Hematopoietic multipotent progenitor cell treated with erythropoietin and hydrocortisone succinate and interleukin-3 and kit ligand, for 15 days (in vitro differentiated cells): ENCODE measurements at places on chromosomes 3 and 15.
A peak's percentile ranks its signal among the peaks of the same experiment; 100 is the strongest.

GRCh38 chr3:183449391-183449790, 21.0 kb upstream of the MCF2L2 start:
- no peak for DNase-seq

- no peak for DNase-seq
These were observed 55.6 kb downstream of the SLC6A6 start for GRCh38 chr3:14457999-14458398.

- no peak for DNase-seq
These were observed 198.2 kb upstream of the UBE2E2 start for GRCh38 chr3:23004971-23005370.

DNA sequence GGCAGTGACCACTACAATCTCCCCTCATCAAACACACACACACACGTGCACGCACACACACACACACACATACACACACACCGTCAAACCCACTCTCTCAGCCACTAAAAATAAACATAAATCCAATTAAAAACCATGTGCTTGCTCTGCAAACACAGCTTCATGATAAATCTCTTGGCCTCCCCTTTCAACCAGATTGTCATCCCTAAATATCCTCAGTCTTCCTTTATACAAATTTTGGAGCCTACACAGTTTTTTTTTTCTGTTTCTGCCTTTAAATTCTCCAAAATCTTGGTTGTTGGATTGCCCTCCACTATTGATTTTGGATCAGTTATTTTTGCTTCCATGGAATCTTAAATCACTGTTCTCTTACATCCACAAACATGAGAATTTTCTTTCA, 245.6 kb downstream of the SATB1 start:
- DNase-seq, result no peak

- DNase-seq, result no peak
These were observed 50.7 kb upstream of the IGF1R start for GRCh38 chr15:98597666-98598065.

DNA sequence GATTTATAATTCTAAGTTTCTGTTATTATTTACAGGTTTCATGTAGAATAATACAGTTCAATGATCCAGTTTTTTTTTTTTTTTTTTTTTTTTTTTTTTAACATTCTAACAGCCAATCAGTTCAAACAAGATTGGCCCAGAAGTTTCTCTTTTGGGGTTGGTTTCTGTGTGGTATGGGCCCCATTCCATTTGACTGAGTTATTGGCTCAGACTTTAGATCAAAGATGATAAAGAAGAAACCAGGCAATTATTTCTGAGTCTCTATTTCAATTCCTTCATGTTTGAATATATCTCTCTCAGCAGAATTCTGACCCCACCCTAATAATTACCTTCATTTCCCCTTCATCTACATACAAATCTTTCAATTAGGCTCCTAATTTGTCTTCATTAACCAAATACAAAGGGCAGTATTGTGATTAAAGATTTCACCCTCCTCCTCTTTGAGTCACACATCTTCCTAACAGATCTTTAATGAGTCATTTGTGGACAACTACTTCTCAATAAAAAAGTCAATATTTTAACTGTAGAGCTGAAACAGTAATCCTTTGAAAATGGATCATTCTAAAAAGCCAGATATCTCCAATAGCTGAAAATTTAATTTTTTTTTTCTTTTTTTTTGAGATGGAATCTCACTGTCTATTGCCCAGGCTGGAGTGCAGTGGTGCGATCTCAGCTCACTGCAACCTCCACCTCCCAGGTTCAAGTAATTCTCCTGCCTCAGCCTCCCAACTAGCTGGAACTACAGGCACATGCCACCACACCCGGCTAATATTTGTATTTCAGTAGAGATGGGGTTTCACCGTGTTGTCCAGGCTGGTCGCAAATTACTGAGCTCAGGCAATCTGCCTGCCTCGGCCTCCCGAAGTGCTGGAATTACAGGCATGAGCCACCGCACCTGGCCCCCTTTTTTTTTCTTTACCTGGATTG, 878.8 kb downstream of the NAALADL2 start:
- no peak for DNase-seq

DNA sequence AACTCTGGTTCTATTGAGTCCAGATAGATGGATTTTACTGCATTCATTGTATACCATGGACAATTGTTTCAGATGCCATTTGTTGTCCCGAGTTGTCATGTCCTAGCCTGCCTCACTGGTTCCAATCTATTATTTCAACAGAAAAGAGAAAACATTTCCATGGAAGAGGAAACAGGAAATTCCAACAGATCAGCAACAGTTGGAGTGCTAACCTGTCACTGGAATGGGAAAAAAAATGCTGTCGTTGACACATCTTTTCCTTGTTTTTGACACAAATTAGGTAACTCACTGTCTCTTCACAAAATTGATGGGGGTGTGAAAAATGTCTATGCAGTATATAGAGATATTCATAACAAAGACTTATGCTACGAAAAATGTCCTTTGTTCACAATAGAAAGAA, 432.0 kb upstream of the TBL1XR1 start:
- no peak for DNase-seq

DNA sequence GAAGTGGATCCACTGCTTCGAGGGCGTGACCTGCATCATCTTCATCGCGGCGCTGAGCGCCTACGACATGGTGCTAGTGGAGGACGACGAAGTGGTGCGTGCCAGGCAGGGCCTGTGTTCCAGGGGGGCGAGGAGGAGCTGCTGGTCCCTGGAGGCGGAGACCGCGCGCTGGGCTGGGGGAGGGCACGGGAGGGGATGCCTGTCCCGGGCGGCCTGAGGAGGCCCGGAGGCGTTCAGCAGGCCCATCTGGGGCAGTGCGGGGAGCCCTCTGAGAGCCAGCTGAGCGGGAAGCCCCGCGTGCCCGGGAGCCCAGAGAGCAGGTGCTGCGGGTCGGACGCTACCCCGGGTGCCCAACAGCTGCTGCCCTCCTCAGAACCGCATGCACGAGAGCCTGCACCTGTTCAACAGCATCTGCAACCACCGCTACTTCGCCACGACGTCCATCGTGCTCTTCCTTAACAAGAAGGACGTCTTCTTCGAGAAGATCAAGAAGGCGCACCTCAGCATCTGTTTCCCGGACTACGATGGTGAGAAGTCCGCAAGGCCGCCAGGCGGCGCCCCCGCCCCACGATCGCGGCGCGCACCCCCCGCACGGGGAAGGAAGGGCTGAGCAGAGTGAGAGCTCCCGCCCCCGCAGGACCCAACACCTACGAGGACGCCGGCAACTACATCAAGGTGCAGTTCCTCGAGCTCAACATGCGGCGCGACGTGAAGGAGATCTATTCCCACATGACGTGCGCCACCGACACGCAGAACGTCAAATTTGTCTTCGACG, 2.9 kb downstream of the GNAT1 start:
- DNase-seq, result peak; percentile 43

DNA sequence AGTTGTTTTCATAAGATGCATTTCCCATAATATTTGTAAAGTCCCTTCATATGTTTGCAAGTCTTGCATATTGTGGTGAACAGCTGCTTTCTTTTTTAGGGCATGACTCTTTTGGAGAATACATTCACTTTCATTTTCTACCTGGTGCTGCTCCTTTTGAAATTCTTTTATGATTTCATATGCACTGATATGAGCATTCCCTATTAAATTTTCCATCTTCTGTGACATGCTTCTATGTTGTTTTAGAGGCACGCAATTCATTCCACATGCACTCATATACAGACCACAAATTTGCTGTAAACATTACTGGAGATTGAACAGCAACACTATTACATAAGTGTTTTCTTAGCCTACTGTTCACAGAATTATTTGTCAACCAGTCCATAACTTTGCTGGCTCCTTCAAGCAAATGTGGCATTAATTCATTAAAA, 92.8 kb upstream of the TNFSF10 start:
- DNase-seq, result no peak

GRCh38 chr3:55297706-55298105, 189.4 kb downstream of the WNT5A start:
- DNase-seq, result no peak

GRCh38 chr3:123880998-123881561, 3.1 kb downstream of the MYLK start:
- DNase-seq, result no peak

GRCh38 chr3:16462679-16463078, 50.8 kb downstream of the RFTN1 start:
- no peak for DNase-seq

GRCh38 chr15:64532521-64533315, 72.3 kb downstream of the ZNF609 start:
- DNase-seq, result no peak

DNA sequence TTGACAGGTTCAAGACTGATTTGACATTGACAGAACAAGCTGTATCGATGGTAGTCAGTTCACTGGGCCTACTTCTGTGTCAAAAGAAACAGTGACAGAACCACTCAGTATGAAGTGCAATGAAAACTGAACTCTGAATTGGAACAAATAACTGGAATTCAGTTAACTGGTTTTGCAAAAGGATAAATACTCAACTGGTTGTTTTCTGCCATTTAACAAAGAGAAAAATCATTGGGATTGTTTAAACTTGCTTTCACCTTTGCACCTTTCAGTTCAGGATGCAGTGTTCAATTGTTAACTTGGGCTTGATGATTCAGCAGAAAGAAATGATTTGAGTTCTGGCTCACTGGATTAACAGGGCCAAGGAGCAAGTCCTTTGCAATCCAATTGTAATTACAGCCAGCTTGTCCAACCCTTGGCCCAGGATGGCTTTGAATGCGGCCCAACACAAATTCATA, 4.9 kb downstream of the BTD start:
- no peak for DNase-seq

GRCh38 chr15:100934726-100935125, 15.6 kb downstream of the LRRK1 start:
- no peak for DNase-seq

GRCh38 chr15:90184119-90184785, 16.9 kb upstream of the SEMA4B start:
- DNase-seq, result peak; percentile 90

- DNase-seq, result no peak
These were observed 173.5 kb downstream of the TNIK start for GRCh38 chr3:171286580-171287249.

GRCh38 chr15:31024330-31024729, 32.9 kb upstream of the MTMR10 start:
- no peak for DNase-seq

- no peak for DNase-seq
These were observed 60.8 kb upstream of the UMPS start for GRCh38 chr3:124669470-124669869.

GRCh38 chr3:25448750-25449692, 21.0 kb downstream of the RARB start:
- DNase-seq, result no peak

DNA sequence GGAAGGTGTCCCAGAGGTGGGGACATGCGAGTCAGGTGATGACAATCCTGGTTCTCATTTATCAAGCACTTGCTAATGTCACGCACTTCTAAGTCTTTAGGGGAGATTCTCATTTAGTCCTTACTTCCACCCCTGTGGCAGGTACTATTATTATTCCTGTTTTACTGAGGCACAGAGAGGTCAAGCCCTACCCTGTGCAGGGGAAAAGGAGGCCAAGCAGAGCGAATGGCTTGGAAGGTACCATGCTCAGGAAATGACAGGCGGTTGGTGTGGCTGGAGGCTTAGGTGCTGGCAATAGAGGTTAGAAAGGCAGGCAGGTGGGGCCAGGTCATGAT, 268.9 kb downstream of the UACA start:
- no peak for DNase-seq

- no peak for DNase-seq
These were observed 6.1 kb downstream of the ANP32A start for GRCh38 chr15:68814596-68814995.

DNA sequence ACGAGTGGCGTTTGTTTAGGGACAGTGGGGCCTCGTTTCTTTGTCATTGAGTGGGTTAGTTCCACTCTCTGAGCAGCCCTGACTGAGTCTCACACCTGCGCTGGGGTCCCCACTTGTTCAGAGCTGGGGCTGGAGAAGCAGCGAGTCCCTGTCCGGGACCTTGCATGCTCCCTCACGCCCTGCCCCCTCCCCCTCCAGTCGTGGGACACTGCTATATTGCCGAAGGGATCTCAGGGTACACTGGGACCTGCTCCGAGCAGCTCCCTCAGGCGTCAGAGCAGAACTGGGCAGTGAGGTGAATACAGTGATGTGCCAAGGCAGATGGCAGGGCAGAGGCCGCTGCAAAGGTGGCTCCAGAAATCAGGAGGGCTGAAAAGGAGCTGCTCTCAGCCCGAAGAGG, 59.9 kb upstream of the KLF13 start:
- DNase-seq, result no peak

GRCh38 chr3:14423197-14423743, 20.9 kb downstream of the SLC6A6 start:
- DNase-seq, result no peak

DNA sequence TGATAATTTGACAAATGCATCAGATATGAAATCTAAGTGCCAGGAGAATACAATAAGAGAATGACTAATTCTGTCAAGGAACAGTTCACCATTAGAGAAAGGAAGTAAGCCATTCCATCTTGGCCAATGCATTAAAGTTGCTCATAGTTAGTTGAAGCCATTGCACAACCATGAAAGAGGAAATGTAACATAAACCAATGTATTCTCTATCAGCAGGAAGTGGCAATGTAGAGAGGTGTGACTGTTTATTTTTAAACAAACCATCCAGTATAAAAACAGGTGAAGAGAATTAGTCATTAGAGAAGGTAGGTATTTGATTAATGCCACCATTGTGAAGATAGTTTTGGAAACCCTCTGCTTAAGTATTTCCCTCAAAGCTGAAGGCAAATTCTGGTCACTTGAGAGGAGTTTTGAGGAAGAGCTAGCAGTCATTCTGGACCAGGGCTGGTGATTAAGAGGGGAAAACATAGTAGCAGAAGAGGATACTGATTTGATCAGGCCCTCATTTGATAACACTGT, 10.7 kb upstream of the ANXA2 start:
- no peak for DNase-seq

- DNase-seq, result no peak
These were observed 995.3 kb downstream of the OTOL1 start for GRCh38 chr3:162491952-162492351.

DNA sequence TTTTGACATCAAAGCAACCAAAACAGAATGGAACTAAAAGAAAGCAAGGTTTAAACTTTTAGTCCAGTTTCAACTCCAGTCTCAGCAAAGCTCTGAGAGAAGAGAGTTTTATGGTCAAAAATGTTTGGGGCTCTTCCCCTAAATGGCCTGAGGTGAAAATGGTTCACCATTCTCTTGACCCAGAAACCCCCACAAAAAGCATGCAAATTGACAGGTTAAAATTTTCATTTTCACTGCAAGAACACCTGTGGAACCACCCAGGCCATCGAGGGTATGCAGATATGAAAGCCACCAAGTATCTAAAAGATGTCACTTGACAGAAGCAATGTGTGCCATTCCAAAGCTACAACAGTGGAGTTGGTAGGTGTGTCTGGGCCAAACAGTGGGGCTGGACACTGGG, 195.0 kb downstream of the MAGI1 start:
- DNase-seq, result no peak

DNA sequence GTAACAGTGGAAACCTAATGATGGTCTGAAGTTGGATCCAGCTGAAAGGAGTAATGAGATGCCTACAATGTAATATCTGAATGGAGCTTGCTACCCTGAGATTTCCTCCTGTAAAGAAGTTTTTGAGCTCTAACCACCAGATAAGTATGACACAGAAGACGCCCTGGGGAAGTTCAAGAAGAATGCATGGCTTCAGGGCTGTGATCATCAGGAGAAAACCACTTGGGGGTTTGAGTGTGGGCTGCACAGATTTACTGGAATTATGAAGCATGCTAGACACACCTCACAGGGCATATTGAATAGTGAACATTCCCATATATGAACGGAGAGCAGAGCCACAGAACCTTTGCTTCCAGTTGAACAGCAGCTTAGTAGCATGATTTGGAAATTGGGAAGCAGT, 10.6 kb upstream of the CCDC80 start:
- no peak for DNase-seq

GRCh38 chr15:97168704-97169475, 791.6 kb upstream of the ARRDC4 start:
- no peak for DNase-seq
